ENCODE measurements at places on chromosomes 5 and 9.

DNA sequence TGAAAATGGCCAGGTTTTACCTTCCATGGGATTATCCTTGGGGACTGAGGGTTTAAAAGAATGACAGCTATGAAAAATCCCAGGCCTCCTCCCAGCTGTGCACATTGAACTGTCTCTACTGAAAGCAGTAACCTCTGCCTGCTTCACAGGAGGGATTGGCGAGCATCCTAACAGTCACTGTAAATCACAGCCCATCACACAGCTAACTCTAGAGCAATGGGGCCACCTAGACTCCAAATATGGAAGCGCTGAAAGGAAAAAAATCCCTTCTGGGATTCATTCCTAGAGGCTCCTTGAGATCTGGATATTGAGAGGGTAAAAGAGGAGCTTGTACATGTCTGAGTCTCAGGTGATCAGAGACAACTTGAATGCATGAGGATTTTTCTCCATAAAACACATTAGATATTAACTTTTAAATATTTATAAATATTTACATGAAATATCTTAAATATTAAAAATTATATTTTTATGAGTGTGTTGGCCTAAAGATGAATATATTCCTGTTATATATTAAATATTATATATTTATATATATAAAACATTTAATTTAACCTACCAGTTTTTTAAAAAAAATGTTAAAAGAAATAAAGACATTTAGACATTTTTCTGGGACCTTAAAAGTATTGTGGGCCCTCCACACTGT, 133.8 kb upstream of the SLC24A2 start:
- DNase-seq: no peak

DNA sequence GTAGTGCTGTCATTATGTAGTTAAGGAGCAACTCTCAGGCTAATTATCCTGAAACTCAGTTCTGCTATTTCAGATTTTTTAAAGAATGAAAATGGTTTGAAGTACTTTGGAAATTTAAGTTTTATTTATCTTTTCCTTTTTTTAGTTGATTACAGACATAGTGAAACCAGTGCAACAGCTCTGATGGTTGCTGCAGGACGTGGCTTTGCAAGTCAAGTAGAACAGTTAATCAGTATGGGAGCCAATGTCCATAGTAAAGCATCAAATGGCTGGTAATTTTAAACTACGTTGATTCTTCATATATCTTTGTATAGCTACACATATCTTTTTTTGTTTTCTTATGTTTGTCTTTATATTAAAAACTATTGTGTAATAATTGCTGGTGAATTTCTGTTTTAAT, 34.9 kb downstream of the YTHDC2 start:
- DNase-seq: no peak

- DNase-seq: no peak
Observed at GRCh38 chr5:150142185-150142958, 13.3 kb downstream of the PDGFRB start.

DNA sequence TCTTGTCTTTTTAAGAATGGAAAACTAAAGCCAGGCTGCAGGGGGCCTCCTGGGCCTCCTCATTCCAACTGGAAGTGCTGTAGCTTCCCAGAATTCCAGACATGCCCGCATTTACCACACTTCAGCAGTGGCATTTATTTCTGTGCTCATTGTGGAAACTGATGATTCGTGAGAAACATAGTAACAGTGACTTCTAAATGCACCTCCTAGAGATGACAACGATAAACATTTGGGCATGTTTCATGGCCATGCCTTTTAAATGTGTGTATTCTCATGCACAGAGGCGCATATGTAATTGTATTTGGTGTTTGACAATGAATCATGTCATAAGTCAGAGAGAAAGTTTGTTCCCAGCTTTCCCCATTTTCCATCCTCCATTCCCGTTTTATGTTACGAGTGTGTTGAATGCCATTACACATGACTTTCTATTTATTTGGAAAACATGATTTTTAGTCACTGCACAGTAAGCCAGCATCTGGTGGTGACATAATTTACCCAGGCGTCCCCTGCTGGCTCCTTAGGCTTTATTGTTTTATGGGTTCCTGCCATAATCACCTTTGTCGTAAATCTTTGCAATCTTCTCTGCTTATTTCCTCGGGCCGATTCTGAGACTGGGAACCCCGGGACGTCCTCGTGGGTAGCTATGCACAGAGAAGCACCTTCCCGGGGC, 68.8 kb upstream of the FCN2 start:
- no peak for DNase-seq

- DNase-seq: no peak
Observed at GRCh38 chr5:54829676-54830535, 155.5 kb downstream of the ESM1 start.

GRCh38 chr5:131068893-131069643, 96.0 kb downstream of the HINT1 start:
- DNase-seq: peak; percentile 62

Measured in stimulated activated CD4-positive, alpha-beta T cell treated with anti-CD3 and anti-CD28 coated beads, Interleukin-15, amount 100 ng/mL, for 24 hours (primary cell).